ENCODE measurements at places on chromosomes 4 and X.

GRCh38 chr4:171785388-171785787, 27.8 kb upstream of the GALNTL6 start:
- DNase-seq: no peak

GRCh38 chrX:46715530-46715929, 43.4 kb downstream of the SLC9A7 start:
- DNase-seq: no peak

DNA sequence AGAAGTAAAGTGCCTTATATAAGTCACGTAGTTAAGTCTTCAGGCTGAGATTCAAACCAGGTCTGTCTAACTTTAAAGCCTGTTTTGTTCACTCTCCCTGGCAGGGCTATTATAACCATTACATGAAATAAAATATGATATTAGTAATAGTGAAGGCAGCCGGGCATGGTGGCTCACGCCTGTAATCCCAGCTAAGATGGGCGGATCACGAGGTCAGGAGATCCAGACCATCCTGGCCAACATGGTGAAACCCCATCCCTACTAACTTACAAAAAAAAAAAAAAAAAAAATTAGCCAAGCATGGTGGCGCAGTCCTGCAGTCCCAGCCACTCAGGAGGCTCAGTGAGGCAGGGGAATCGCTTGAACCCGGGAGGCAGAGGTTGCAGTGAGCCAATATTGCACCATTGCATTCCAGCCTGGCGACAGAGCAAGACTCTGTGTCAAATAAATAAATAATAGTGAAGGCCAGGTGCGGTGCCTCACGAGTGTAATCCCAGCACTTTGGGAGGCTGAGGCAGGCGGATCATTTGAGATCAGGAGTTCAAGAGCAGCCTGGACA, 22.1 kb upstream of the SOWAHD start:
- no peak for DNase-seq

GRCh38 chrX:115400960-115401359, 111.4 kb downstream of the LUZP4 start:
- DNase-seq: peak; percentile 33

- peak; percentile 50 for DNase-seq
Observed at GRCh38 chr4:109803924-109804571, 2.2 kb upstream of the CFI start.
